Kidney (tissue), 22 donors: ENCODE measurements at places on chromosomes 2 and 18. TPM values are rescaled to one million over a fixed set of nuclear protein-coding genes. Genes with fewer than 3 reads are reported as not detected.

DNA sequence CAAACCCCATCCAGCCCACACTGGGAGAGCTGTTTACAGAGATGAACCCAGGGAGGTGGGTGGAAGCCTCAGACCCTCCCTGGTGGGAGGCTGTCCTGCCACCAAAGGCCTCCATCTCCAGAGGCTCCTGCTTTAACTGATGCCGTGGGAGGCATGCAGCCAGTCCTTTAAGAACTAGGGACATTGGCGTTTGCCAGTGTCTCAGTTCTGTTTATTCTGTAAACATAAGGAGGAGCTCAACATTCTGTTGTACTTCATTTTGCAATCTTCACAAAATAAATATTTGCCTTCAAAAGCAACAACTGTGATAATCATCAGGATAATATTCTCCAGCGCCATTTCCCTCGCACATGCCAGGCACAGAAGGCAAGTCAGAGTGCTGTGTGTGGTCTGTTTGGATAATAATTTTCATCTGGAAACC, 6.8 kb downstream of the EDAR start:
- H3K4me3 ChIP-seq, result no peak overlapping the region
- H3K27me3 ChIP-seq, result no peaks in the 10 kb centered on the region
- no peaks in the 10 kb centered on the region for H3K4me1 ChIP-seq

Gene CNGA3
- total RNA-seq, result not detected

- no peak overlapping the region for H3K4me3 ChIP-seq
- H3K27me3 ChIP-seq, result no peaks in the 10 kb centered on the region
- no peaks in the 10 kb centered on the region for H3K4me1 ChIP-seq
- H3K27ac ChIP-seq, result no peak overlapping the region
- no peak for DNase-seq
- H3K36me3 ChIP-seq, result no peaks in the 10 kb centered on the region
Observed at GRCh38 chr2:13515254-13515653, 798.5 kb downstream of the TRIB2 start.

Gene SLC14A1
- total RNA-seq, result 8.5 TPM

Gene DAW1
- 1.7 TPM for total RNA-seq

DNA sequence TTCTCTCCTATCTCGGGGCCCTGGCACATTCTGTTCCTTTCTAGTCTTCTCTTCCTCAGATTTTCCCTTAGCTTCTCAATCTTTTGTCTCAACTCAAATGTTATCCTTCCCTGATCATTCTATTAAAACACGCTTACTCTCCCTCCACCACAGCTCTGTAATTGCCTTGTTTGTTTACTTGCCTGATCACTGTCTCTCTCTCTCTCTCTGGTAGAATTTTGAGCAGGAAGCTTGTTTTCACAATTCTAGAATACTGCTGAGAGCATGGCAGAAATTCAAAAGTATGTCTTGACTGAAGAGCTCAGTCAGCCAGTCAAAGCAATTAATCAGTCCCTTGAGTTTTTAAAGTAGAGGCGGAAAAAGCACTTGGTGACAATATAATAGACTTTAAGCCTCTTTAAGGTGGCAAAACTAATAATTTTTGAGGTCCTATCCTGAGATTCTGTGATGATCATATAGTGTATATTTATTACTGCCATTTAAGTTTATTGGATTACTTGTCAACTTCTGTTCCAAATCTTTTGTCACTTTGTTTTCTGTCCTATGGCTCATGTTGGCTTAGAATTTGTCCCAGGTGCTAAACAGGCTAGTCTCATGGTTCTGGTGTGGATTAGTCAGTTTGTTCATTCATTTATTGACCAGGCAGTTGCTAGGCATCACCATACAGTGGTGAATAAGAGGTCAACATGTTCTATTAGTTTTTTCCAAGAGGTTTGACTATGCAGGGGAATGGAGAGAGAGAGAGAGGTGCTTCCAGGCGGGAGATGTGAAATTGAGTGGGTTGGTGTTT, 2.3 kb downstream of the PSMD1 start:
- H3K36me3 ChIP-seq, result peaks cover 2% of the 10 kb centered on the region
- no peak overlapping the region for H3K4me3 ChIP-seq
- H3K27me3 ChIP-seq, result no peaks in the 10 kb centered on the region
- DNase-seq, result no peak
- peaks cover 7% of the 10 kb centered on the region for H3K4me1 ChIP-seq

DNA sequence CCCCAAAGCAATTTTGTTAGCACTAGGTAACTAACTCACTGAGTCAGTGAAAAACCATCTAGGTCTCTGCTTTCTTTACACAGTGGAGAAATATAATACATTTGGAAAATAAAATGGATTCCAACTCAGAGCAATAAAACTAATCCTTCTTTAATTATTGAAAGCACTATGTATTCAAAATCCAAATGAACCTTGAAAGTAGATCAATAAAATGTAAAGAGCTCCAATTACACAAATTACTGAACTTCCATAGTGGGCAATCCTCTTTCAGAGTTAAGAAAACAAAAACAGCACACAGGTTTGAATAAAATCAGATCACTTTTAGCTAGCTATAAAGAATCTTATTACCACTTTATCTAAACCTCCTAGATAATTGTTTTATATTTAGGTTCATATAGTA, 208.1 kb downstream of the NR4A2 start:
- DNase-seq, result no peak
- H3K27me3 ChIP-seq, result no peaks in the 10 kb centered on the region

Gene SFXN5
- total RNA-seq, result 21.4 TPM

Gene CXCR1
- total RNA-seq, result 0.09 TPM

- no peaks in the 10 kb centered on the region for H3K4me1 ChIP-seq
- no peak for DNase-seq
- no peak overlapping the region for H3K4me3 ChIP-seq
- H3K36me3 ChIP-seq, result no peaks in the 10 kb centered on the region
- H3K27me3 ChIP-seq, result no peaks in the 10 kb centered on the region
- H3K27ac ChIP-seq, result no peak overlapping the region
Observed at GRCh38 chr2:126970583-126970982, 71.9 kb downstream of the TEX51 start.

- no peak overlapping the region for H3K4me3 ChIP-seq
- H3K36me3 ChIP-seq, result no peaks in the 10 kb centered on the region
- DNase-seq, result no peak
- no peaks in the 10 kb centered on the region for H3K27me3 ChIP-seq
Observed at GRCh38 chr2:17791121-17791816, 25.0 kb upstream of the MSGN1 start.

GRCh38 chr2:176187899-176188773, at the start of gene HOXD1:
TSS of gene HOXD1 (plus strand) at chr2:176188668. CDS start at chr2:176188802, 134 bp downstream.
- peak within 1 kb of the TSS; percentile 85 for H3K4me3 ChIP-seq
- H3K4me1 ChIP-seq, result peaks cover 4% of the 10 kb centered on the region
- no peaks in the 10 kb centered on the region for H3K36me3 ChIP-seq

- no peaks in the 10 kb centered on the region for H3K36me3 ChIP-seq
- DNase-seq, result no peak
- H3K27ac ChIP-seq, result no peak overlapping the region
- H3K4me3 ChIP-seq, result no peak overlapping the region
Observed at GRCh38 chr2:150647943-150648342, 160.5 kb upstream of the RND3 start.

Gene MYO3B
- total RNA-seq, result 6.4 TPM

Gene DRC1
- 0.76 TPM for total RNA-seq

Gene AUP1
- total RNA-seq, result 91.0 TPM

- peaks cover 2% of the 10 kb centered on the region for H3K4me1 ChIP-seq
- H3K27ac ChIP-seq, result no peak overlapping the region
- H3K36me3 ChIP-seq, result no peaks in the 10 kb centered on the region
- no peaks in the 10 kb centered on the region for H3K27me3 ChIP-seq
- no peak overlapping the region for H3K4me3 ChIP-seq
- no peak for DNase-seq
Observed at GRCh38 chr2:196244516-196244915, 73.1 kb upstream of the STK17B start.

Gene SERPINB3
- total RNA-seq, result not detected

DNA sequence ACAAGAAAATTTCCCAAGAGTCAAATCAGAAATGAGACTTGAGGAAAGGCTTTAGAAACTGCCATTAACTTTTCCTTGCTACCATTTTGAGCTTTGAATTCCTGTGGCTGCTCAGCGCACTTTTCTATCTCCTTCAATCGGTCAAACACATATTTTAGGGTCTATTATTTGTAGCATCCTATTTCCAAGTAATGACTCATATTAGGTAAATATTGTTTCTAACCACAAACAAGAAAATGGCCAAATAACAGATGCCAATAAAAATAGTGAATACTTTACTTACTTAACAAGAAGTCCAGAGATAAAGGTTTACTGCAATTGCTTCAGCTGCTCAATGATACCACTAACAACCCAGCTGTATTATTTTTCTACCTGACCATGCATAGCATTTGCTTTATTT, 29.7 kb upstream of the CCDC178 start:
- no peak overlapping the region for H3K4me3 ChIP-seq
- H3K4me1 ChIP-seq, result no peaks in the 10 kb centered on the region
- H3K36me3 ChIP-seq, result no peaks in the 10 kb centered on the region
- no peaks in the 10 kb centered on the region for H3K27me3 ChIP-seq

- H3K4me3 ChIP-seq, result no peak overlapping the region
- H3K27ac ChIP-seq, result no peak overlapping the region
- no peak for DNase-seq
Observed at GRCh38 chr2:235599596-235600338, 105.9 kb downstream of the AGAP1 start.

DNA sequence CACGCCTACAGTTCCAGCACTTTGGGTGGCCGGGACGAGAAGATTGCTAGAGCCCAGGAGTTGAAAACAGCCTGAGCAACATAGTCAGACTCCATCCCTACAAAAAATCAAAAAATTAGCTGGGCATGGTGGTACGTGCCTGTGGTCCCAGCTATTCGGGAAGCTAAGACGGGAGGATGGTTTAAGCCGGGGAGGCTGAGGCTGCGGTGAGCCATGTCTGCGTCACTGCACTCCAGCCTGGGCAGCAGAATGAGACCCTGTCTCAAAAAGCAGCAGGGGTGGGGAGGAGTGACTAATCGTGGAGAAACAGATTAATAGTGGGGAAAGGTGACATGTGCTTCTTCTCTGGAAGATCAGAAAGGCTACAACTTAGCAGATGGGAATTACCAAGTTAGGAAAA, 58.1 kb upstream of the GPC1 start:
- no peaks in the 10 kb centered on the region for H3K27me3 ChIP-seq
- no peak overlapping the region for H3K4me3 ChIP-seq
- no peaks in the 10 kb centered on the region for H3K36me3 ChIP-seq
- H3K27ac ChIP-seq, result no peak overlapping the region

Gene REG3G
- 8.8 TPM for total RNA-seq

DNA sequence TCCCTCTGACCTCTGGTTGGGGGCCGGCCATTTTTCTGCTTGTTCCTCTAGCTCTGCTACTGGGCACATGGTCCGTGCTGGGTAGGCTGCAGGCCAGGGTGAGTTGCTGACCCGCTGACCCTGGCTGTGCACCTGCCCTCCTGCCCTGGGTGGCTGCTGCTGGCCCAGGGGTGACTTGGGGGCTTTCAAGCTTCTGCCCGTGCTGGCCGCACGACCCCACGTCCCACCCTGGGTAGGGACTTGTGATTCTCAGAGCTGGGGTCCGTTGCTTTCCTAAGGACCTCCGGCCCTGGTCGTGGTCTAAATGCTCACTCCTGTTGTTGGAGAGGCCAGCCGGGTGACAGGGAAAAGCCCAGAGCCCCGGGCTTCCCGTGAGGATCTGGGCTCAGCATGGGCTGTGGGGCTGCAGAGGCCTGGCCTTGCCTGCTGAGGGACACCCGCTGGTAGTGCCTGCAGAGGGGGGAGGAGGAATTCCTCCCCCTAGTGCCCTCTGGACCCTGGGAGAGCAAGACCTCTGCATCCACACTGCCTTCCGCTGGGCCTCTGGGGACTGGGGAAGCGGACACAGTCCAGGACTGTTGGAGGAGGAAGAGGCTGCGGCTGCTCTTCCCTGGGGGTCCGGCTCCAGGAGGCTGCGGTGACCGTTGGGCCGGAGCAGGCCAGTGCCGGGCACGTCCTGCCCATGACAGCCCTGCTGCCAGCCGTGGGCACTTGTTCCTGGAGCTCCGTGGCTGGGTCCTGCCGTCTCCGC, 6.3 kb upstream of the GAL3ST2 start:
- H3K36me3 ChIP-seq, result no peaks in the 10 kb centered on the region
- DNase-seq, result peak; percentile 60
- no peak overlapping the region for H3K27ac ChIP-seq
- no peaks in the 10 kb centered on the region for H3K4me1 ChIP-seq

GRCh38 chr2:46331109-46331766, 34.0 kb downstream of the EPAS1 start:
- DNase-seq, result no peak
- peak overlapping the region; percentile 13 for H3K4me3 ChIP-seq
- no peaks in the 10 kb centered on the region for H3K36me3 ChIP-seq
- H3K27ac ChIP-seq, result peak overlapping the region; percentile 69
- peaks cover 78% of the 10 kb centered on the region for H3K4me1 ChIP-seq
- H3K27me3 ChIP-seq, result no peaks in the 10 kb centered on the region

DNA sequence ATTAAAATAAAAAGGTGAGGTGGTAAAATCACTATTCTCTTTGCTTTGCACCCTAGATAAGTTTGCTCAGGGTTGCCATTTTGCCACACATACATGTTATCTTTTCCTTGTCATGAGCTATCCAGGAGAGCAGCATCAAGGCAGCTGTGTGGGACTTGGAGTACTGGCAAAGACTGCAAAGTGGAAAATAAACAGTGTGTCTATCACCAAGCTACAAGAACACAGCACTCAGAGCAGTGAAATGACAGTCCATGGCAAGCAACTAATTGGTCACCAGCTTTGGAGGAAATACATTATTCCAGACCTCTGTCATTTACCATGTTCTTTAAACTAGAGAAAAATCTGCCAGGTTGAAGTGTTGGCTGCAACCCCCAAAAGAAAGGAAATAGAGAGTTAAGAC, 687.8 kb upstream of the FANCL start:
- H3K27me3 ChIP-seq, result no peaks in the 10 kb centered on the region
- H3K27ac ChIP-seq, result no peak overlapping the region
- no peaks in the 10 kb centered on the region for H3K4me1 ChIP-seq

DNA sequence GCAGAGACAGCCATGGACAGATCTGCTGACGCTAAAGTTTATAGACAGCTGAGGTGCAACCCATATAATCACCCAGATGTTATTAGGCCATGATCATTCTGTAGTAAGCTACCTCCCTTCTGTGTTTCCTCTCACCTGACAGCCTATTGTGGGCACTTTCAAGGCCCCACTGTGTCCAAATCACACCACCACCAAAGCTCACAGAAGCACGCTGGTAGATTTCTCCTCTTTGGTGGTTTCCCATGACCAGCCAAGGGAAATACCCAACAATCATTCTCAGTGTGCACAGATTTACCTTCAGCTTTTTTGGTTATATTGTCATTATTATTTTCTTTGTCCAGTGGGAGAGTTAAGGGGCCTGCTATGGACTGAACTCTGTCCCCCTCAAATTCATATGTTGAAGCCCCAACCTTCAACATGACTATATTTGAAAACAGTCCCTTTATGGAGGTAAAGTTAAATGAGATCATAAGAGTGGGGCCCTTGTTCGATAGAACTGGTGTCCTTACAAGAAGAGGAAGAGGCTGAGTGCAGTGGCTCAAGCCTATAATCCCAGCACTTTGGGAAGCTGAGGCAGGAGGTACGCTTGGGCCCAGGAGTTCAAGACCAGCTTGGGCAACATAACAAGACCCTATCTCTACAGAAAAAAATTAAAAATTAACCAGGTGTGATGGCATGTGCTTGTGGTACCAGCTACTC, 74.0 kb upstream of the MSH6 start:
- H3K27me3 ChIP-seq, result no peaks in the 10 kb centered on the region
- H3K36me3 ChIP-seq, result no peaks in the 10 kb centered on the region
- H3K4me3 ChIP-seq, result no peak overlapping the region
- no peaks in the 10 kb centered on the region for H3K4me1 ChIP-seq
